ENCODE measurements at places on chromosomes 12 and 14. TPM values are rescaled to one million over a fixed set of nuclear protein-coding genes. Genes with fewer than 3 reads are reported as not detected.
A peak's percentile ranks its signal among the peaks of the same experiment; 100 is the strongest.

The RNF10 gene
- total RNA-seq: 204 TPM

DNA sequence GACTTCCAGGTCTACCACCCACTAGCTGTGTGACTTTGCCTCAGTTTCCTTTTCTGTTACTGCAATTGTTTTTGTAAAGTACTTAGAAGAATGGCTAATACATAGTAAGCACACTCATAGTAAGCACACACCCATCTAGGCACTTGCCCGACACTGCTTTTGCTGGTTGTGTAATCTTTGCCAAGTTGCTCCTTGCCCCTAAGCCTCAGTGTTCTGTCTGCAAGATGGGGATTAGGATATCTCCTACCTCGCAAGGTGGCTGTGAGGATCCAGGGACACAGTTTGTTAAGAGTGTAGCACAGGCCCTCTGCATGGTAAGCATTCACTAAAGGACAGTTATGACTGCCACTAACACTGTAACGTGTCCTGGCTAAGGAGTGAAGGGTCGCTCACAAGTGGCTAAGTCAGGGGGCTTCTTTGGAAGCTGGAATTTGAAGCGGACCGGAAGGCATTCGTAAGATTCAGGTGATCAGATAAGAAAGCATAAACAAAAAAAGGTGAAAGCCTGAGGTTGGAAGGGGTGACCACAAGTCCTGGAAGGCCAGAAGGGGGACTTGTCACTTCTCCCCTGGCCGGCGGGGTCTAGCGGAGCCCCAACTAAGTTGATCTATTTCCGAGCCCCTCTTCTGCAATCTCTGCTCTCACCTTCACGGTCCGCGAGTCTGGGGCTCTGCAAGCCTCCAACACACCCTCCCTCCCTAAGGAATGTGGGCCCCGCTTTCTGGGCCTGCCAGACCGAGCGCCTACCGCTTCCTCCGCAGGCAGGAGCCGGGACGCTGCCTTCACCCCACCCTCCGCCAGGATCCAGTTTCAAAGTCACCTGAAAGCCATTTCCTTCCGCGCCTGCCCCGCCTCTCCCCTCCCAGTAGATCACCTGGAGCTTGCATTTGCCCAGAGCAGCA, 1.5 kb upstream of the PLEKHG3 start:
- peak overlapping the region; percentile 95 for H3K27ac ChIP-seq
- DNase-seq: peak; percentile 81
- peak overlapping the region; percentile 78 for H3K4me3 ChIP-seq
- H3K27me3 ChIP-seq: no peaks in the 10 kb centered on the region
- H3K36me3 ChIP-seq: no peaks in the 10 kb centered on the region

The LGR5 gene
- total RNA-seq: 1.6 TPM

GRCh38 chr14:102028733-102029132, 58.1 kb downstream of the HSP90AA1 start:
- H3K27me3 ChIP-seq: no peaks in the 10 kb centered on the region
- H3K27ac ChIP-seq: peak overlapping the region; percentile 78
- DNase-seq: peak; percentile 57
- H3K4me3 ChIP-seq: no peak overlapping the region
- H3K36me3 ChIP-seq: no peaks in the 10 kb centered on the region

All from transverse colon (tissue), 4 donors.